GM04503 (cell line): ENCODE measurements at places on chromosomes 7 and 10.

DNA sequence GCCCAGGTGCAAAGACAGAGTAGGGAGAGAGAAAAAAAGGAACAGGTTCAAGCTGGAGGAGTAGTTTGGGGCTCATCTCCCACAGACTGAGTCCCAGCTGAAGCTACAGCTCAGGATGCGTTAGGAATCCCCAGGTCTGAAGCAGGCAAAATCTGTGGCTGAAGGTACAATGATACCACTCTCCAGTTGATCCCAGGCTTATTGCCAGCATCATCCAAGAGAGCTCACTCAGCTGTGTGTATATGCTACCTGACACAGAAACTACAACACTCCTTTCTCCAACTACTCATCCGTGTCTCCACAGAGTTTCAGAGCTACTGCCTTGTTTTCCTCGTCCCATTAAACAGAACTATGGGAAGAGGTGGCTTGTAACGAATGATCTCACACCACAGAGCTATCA is 851.3 kb downstream of the GRID1 start:
- DNase-seq = no peak

- DNase-seq = no peak
These were observed 12.2 kb upstream of the CAV1 start for GRCh38 chr7:116512520-116513188.

- DNase-seq = no peak
These were observed 197.3 kb downstream of the PRPF18 start for GRCh38 chr10:13784067-13784466.

GRCh38 chr7:46844486-46844885 is 737.4 kb downstream of the TNS3 start:
- DNase-seq = no peak

DNA sequence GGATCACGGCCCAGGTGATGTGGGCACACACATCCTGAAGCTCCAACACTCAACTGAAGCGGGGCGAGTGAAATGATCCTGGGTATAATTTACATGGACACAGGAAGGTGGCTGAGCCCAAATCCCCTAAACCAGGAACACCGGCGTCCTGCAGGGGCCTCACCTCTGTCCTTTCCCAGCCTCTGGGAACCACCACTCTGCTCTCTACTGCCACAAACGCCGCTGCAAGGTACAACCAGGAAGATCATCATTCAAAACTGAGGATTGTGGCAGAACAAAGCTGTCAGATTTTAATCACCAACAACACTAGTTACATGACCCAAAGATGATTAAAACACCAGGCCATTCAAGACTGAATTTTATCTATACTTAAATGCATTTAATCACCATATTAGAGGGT is 104.0 kb downstream of the DIP2C start:
- no peak for DNase-seq

GRCh38 chr7:43658718-43659548 is 70.4 kb downstream of the COA1 start:
- peak; percentile 86 for DNase-seq

- no peak for DNase-seq
These were observed 177.6 kb downstream of the GRID1 start for GRCh38 chr10:86188796-86189558.

- DNase-seq = no peak
These were observed 107.4 kb upstream of the INSYN2A start for GRCh38 chr10:127303746-127304145.

DNA sequence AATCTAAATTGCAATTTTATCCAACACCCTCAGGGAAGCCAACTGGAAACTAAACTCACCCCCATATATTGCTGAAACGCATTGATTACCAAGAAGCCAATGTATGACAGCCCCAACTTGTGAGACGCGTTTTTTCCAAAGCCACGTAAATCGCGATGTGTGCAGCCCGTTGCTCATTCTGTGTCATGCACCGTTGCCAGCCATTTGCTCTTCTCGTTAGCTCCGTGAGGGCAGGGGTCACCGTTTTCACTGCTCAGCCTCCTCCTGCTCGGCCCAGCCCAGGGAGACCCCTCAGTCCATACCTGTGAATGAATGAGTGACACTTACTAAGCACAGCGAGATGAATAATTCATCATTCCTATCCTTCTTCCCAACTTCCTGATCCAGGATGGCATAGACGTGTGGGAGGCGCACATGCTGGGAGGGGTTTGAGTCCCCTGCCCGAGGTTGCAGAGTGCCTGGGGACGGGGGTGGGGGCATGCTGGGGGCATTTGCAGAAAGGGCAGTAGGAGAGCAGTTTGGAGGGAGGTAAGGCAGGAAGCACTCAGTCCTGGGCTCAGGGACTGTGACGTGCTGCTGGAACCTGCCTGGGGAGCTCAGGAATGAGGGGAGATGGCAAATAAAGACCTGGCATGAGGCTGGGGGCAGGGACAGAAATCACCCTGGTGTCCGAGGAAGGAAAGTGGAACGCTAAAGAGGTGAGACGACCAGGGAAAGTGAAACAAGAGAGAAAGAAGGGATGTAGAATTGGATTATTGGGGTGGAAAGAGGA is 104.2 kb upstream of the SDK1 start:
- no peak for DNase-seq

GRCh38 chr7:539731-540411 is 20.2 kb upstream of the PDGFA start:
- no peak for DNase-seq

DNA sequence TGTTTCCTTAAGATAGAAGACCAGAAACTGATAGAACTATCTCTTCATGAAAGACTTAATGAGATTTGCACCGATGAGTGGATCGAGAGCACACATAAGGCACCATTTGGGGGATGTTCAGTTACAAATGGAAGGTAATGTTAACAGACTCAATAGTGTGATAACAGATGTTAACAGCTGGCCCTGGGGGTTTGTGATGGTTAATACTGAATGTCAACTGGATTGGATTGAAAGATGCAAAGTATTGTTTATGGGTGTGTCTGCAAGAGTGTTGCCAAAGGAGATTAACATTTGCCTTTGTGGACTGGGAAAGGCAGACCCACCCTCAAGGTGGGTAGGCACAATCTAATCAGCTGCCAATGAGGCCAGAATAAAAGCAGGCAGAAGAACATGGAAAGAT is 130.5 kb upstream of the DGKB start:
- DNase-seq = no peak

GRCh38 chr10:72337039-72337629 is 17.6 kb downstream of the DNAJB12 start:
- DNase-seq = no peak

DNA sequence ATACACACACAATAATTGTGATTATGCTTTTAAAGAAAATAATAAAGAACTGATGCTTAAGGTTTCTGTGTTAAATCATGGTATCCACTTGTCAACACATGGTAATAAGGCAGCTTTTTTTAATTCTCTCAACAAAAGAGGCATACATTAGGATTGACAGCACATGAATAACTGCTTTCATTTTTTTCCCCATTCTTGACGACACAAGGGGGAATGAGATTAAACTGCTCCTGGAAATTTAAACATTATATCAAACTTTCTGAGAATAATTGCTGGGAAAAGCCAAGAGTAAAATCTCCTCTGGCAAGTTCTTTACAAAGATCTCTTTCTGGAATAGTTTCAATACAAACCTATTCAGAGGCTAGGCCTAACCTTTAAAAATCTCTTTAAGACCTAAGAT is 99.0 kb upstream of the GPR22 start:
- no peak for DNase-seq

- no peak for DNase-seq
These were observed 57.9 kb upstream of the TMEM72 start for GRCh38 chr10:44853148-44853734.

DNA sequence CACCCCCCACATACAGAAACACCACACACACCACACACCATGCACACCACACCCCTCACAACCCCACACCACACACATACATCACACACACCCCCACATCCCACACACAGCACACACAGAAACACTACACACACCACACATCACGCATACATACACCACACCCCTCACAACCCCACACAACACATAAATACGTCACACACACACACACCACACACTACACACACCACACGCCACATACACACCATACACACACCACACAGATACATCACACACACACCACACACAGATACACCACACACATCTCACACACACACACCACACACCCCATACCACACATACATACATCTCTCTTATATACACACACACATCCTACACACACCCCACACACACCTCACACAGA is 126.2 kb downstream of the ANLN start:
- DNase-seq = no peak

DNA sequence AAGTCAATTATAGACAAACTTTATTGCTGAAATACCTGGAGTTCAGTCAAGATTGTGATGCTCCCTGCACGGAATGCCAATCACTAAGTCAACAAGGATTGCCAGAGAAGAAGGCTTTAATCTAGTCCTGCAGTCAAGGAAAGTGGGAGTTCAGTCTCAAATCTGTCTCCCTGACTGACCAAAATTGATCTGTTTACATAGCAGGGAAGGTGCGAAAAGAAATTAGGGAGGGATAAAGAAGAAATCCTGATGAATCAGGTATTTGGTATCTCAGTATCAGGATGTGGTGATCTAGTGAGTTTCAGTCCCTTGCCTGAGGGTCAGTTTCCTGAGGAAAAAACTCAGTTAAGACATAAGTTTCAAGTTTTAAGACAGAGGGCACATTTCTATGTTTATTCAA is 2.1 kb upstream of the AKR1D1 start:
- no peak for DNase-seq

GRCh38 chr7:38978491-38978890 is 782 bp downstream of the POU6F2 start:
- no peak for DNase-seq

DNA sequence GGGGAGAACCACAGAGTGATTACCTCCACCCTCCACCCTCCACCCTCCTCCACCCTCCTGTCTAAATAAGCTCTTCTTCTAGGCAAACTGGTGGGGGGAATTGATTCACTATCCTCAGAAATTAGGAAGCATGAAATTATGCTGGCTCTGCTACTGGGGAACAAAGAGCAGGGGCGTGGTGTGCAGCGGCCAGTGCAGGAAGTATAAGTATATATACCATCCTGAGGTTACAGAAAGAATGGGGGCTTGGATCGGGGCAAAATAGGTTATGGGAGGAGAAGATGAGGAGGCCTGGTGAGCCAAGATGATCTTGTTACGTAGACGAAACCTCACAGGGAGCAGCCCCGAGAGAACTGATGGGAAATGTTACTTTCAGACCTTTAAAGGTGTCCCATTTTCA is 49.1 kb downstream of the SYPL1 start:
- DNase-seq = no peak

- DNase-seq = no peak
These were observed 170.9 kb downstream of the POLR1F start for GRCh38 chr7:19537942-19538401.

- DNase-seq = no peak
These were observed 21.7 kb downstream of the TMEM254 start for GRCh38 chr10:80100116-80100515.

DNA sequence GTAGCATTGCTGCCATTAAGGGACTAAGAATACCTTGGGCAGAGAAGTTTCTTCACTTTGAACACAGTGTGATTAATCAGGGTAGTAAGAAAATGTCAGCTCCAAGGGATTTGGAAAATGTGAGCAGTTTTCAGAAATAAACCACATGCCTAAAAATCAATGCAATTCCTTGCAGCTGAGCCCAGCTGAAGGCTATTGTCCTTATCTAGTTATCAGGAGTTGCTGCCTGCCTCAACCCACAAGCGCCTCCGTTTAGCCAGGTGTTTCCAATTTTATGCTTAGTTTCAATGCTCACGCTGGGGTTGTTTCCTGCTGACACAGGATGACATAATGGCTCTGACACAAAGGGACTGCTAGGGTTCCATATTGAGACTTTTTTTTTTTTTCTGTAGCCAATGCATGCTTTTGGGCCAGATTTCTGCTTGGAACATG is 132.3 kb upstream of the ANK3 start:
- DNase-seq = peak; percentile 14

GRCh38 chr7:55092186-55092974 is 73.6 kb downstream of the EGFR start:
- no peak for DNase-seq

- DNase-seq = no peak
These were observed 446.0 kb downstream of the SUGCT start for GRCh38 chr7:40580776-40581175.
